ENCODE measurements at places on chromosomes 7 and 10.

GRCh38 chr7:103540338-103540737 lies 94.3 kb upstream of the SLC26A5 start:
- DNase-seq: no peak

DNA sequence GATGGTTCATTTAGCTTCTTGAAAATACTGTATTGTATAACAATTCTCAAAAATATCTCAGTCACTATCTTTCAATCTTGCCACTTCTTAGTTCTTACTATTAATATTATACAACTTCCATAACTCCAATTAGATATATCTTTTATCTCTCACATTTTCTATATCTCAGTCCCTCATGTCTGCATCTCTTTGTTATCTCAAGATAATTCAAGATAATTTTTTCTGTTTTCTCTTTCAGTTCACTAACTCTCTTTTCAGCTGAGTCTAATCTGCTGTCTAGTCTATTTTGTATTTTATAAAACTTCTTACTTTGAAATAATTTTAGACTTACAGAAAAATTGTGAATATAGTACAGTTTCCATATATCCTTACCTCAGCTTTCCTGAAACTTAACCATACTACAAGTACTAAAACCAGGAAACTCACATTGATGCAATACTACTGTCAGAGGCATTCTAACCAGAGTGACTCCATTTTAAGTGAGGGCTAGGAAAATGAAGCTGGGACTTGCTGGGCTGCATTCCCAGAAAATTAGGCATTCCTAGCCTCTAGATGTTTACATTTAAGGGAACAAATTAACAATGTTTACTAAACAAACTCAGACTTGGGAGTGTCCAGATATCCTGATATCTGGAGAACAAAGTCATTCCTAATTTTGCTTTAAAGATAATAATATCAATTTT lies 38.4 kb downstream of the DNAJC1 start:
- no peak for DNase-seq

GRCh38 chr7:83593921-83594475 lies 54.9 kb downstream of the SEMA3E start:
- no peak for DNase-seq

DNA sequence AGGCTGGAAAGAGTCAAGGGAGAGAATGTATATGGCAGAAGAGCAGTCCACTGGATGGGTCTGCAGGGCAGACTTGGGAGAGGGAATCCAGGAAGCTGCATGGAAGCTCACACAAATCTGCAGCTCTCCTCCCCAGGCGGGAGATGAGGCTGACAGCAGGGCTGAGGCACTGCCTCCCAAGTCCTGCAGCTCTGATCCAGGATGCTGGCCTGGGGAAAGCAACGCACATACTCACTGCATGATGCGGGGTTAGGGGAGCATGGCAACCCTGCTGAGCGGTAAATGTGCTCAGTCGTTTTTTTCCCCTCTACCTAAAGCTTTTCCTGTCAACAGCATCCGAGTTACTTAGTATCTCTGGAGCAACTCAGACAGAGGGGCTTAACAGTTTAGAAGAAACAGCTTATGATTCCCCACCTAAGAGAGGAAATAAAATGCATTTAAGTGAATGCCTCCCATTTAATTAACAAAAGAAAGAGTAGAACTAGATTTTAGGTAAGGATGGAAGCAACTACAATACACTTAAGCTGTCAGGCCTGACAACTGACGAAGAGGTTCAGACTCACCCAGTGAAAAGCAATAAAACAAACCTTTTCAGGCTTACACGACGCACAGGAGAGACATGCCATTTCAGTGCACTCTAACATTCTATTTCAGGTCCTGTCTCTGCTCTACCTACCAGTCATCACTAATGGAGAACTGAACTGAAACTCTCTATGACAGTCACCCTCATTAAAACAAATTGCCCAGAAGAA lies 37.0 kb downstream of the CHCHD3 start:
- peak; percentile 84 for DNase-seq

DNA sequence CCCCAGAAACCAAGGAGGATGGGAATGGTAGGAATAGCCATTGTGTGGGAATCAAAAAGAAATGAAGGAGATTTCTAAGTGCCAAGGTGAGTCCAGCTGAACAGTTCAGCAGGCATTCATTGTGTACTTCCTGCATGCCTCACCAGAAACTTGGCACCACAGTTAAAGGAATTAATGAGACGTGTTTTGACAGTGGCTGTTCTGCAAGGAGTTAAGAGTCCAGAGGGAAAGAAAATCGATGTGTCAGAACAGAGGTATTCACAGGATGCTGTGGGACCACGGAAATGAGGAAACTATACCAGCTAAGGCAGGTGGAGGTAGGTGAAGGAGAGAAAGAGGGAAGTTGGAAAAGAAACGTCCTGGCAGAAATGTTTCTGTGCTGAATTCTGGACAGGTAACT lies 78.1 kb downstream of the PRKCQ start:
- DNase-seq: no peak

GRCh38 chr7:137015015-137015414 lies 146.6 kb downstream of the CHRM2 start:
- no peak for DNase-seq

DNA sequence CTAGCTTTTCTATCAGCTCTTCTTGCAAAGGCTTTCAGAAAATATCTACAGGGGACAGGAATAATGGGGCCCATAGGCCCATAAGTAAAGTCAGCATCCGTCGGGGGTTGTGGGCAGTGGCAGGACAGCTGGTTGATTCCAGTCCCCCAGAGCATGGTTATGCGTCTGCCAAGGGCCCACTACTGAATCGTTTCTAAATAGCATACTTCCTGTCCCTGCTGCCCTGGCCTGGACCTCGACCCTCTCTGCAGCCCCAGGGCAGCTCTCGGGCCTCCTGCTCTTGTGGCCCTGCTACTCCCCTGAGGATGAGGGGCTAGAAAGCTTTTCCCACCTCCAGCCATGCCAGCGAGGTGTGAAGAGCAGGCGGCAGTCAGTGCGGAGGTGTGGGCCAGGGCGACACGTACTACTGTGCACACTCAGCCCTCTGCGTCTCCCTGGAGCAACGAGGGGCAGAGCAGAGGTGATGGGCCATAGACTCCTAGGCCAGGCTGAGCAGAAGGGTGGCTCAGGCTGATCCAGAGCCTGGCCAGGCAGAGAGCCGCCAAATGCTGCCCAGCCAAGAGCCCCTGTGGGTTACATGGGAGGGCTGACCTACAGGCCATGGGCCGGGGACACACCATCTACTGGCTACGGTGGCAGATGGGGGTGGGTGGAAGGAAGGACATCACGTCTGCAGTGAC lies 4.7 kb upstream of the OPN4 start:
- no peak for DNase-seq

GRCh38 chr10:86958116-86958900 lies at the start of gene SNCG:
Gene SNCG (plus strand): TSS chr10:86958599. CDS start chr10:86958698, 99 bp downstream.
- peak; percentile 29 for DNase-seq

- no peak for DNase-seq
These were observed 32.5 kb upstream of the BMPER start for GRCh38 chr7:33872870-33873269.

- DNase-seq: no peak
These were observed 36.2 kb upstream of the CHST3 start for GRCh38 chr10:71927776-71928592.

DNA sequence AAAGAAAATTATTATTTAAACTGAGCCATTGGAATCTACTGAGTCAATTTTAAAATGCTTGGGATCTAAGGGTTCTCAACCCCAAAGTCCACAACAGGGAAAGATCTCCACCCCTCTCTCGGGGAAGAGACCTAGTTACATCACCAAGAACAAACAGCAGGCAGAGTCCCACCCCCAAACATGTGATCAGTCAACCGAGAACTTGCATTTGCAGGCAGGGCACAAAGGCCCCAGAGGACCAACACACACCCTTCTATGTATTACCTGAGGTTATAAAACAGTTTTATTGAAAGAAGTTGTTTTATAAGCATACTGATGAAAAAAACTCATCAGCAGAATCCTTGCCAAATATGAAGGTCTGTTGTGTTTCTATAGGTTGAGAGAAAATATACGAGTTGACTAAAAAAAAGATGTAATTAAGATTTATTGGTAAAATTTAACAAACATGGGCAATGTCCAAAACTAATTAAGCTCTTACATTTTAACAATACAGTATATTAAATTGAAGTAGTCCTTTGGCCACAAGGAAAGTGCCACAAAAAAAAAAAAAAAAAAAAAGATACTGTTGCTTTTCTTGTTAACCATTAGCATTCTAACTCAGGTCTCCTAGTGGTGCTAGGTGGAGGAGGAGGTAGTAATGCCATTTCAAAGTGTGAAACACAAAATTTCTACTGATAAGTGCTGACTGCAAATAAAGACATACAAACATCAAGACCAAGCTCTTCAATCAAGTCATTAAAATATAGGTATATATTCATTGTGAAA lies 975 bp upstream of the USP54 start:
- peak; percentile 21 for DNase-seq

DNA sequence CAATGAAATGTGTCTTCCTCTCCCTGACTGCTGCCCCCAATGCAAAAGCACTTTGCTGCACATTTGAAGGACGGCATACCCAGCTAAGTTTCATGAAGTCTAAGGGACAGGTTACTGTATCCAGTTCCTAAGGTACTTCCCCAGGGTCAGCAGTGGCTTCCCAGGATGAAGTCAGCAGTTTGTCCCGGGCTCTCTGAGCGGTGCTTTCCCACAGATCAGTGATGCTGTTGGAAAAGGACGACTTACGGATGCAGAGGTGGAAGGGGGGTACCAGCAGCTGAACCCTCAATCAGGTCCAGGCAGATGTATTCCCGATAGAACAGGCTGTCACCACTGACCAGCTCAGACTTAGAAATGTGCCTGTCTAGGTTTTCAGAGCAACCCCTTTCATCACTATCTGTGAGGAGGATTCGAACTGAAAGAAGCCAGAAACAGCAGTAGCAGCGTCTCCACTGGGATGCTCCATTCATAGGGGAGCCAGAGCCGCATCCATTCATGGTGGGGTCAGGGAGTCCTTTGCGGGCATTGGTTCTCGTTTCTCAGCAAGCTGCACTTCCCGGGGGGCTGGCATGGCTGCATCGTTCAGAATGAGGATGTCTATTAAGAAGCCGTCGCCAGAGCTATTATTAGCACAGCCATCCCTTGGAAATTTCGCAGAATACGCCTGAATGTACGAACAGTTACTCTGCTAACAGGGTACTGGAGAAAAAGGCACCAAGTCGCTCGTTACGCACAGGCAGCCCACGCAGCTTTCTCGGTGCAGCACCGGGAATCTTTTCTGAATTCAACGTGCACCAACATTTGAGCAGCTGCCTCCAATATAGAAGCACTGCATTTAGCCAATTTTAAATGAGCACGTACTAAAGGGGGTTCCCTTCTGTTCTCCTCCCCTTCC lies 303.7 kb downstream of the PRPF18 start:
- peak; percentile 65 for DNase-seq

DNA sequence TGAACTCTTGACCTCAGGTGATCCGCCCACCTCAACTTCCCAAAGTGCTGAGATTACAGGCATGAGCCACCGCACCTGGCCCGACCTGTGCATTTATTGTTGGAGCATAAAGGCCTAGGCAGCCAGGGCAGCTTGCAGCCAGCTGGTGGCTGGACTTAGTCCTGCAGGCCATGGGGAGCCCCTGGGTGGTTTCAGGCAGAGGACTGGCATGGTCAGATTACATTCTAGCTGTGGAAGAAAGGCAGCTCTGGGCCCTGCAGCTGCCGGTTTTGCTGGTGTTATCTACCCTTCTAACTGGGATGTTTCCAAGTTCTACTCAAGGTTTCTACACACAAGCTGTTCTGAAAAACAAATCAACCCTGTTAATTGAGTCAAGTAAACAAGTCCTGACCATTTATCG lies 22.7 kb upstream of the MKRN1 start:
- no peak for DNase-seq

GRCh38 chr7:150406312-150406566 lies 27.1 kb downstream of the ZNF775 start:
- DNase-seq: no peak

Data from NCI-H2227 treated with DMSO at 0.1 percent for 48 hours (cell line).